ENCODE measurements at places on chromosomes 3 and 15.

DNA sequence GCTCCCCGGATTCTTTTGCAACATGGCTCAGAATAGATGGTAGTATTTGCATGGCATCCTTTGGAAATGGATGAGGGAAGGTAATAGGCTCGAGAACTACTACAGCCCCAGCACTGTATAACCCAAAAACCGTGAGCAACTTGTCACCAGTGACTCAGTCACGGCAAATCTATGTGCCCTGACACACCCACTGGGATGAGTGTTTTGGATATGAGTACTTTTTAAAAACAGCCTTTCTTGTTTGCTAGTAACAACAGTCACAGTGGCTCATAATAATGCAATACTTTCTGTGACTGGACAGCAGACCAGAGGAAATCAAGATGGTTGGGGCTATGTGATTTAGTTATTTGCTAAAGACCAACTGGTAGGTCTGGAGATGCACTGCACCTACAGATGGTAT, 299.6 kb downstream of the ULK4 start:
- DNase-seq, result no peak

DNA sequence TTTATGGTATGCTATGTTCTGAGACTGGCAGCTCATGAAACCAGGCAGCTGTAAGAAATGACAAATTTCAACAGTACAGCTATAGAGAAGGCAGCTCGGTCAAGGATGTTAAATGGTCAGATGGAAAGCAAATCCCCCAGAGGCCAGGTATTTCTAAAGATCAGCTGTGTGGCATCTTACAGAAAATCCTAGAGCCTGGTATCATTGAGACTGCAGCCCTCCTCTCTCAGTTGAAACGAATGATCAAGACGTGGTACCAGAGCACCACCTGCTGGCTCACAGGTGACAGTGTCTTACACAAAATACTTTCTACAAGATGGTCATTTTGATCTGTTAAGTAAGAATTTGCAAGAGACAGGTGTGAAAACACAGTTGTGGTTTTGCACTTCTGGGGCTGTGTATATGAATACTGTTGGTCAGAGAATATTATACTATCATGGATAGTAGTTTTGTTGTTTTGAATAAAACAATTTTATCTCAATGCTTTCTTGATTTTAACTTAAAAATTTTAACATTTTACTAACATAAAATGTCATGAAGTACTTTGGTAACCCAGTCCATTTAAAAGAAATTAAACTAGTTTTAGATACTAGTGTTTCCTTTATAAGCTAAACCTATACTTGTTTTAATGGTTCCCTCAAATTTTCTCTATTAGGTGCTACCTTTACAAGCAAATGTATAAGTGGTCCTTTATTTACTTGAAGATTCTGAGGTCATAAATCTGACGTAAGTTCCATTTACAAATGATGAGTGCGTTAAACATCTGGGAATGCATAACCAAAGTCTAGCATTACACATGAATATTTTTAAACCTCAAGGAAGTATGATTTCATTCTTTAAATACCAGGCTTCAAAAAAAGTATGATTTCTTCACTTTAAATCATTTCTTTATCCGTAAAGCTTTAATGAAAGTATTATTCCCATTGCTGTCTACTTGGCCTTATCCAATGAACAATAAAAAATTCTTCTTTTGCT, 121.8 kb downstream of the PDZRN3 start:
- DNase-seq, result peak; percentile 21

DNA sequence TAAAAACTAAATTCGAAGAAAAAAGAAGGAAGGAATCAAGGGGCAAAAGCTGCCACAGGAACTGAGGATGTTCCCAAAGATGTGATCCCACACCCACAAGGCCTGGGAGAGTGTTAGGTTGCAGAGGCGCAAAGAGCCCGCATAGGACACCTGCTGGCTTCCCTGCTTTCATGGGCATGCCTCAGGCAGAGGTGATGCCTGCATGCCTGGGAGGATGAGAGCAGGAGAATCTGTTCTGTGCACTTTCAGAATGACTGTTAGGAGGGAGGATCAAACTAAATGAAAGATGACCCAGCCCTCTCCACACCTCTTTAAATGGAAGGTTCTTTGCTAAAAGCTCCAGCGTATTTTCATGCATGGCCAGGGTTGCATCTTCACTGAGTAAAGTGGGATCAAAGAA, 162.4 kb downstream of the PLCL2 start:
- no peak for DNase-seq

- no peak for DNase-seq
These were observed 42.5 kb upstream of the CACNA2D3 start for GRCh38 chr3:54079730-54080325.

- no peak for DNase-seq
These were observed 848.6 kb downstream of the ROBO1 start for GRCh38 chr3:78919021-78919755.

GRCh38 chr3:133058243-133058642, 20.1 kb downstream of the TMEM108 start:
- DNase-seq, result no peak

- no peak for DNase-seq
These were observed 62.9 kb upstream of the FNDC3B start for GRCh38 chr3:171976526-171976925.

- DNase-seq, result no peak
These were observed 49.8 kb downstream of the BDH1 start for GRCh38 chr3:197505796-197506548.

DNA sequence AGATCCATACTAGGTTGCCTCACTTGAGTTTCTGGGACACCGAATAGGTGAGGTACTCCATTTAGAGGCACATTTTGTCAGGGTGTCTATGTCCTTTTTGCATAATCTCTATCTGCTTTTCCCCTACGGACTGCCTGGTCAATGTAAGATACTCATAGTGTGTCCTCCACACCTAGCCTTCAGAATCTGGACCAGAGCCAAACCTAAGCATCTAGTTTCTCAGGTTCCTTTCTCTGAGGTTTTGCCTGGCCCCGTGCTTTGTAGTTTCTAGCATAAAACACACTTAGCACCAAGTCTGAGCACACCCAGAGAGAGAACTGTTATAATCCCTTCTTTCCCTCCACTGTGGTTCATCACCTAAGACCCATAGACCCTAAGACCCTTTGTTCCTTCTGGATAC, 105.9 kb upstream of the MLF1 start:
- DNase-seq, result no peak

DNA sequence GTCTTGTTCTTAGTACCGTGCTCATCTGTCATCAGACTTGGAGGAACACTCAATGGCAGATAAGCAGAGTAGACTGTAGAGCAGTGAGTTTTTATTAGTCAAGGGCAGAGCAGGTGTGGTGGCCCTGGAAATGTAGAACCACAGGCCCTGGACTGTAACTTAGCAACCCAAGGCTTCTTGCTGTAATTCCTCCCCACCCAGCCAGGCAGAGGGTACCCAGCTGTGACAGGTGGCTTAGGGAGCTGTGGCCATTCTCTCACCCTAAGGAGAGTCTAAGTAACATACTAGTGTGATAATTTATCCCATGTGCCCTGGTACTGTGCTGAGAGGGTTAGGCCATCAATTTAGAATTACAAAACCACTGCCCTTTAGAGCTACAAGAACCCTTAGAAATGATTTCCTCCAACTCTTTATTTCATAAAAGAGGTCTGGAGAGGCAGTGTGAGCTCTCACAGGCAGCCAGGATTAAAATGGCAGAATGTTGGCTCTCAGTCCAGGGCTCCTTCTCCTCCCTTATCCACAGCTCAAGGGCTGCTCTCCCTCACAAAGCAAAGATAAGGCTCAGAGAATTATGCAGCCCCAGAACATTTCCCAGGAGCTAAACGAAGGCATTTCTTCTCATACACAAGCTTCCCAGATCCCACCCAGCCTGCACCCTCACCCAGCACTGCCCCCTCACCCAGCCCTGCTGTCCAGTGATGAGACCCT, 3.0 kb downstream of the POMGNT2 start:
- no peak for DNase-seq

GRCh38 chr15:60179786-60180391, 175.8 kb downstream of the FOXB1 start:
- DNase-seq, result peak; percentile 1

GRCh38 chr3:187352581-187353575, 15.3 kb upstream of the RTP4 start:
- no peak for DNase-seq

DNA sequence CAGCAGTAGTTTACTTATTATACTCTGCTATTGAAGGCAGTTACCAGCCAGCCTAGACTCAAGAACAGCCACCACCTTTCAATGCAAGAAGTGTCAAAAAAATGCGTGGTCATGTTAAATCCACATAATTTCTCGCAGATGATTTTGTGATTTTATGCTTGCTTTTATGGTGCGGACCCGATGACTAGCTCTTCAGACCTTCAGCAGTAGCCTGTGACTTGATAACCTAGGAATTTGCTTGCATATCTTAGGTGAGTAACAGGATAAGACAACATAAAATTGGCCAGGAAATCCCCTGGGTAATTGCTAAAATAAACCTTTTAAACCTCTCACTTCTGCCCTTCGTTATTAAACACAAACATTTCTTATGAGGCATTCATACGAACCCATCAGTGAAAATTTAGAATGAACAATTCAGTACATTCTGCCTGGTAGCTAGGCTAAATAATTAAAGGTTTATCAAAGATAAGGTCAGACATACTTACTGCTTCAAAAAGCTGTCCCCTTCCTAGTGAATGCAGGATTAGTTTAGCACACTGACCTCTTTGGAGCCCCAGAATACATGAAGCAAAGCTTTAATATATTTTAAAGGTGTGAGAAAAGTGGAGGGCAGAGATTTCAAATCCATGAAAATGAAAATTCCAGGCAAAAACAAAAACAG, 798.8 kb downstream of the OTOL1 start:
- DNase-seq, result no peak

DNA sequence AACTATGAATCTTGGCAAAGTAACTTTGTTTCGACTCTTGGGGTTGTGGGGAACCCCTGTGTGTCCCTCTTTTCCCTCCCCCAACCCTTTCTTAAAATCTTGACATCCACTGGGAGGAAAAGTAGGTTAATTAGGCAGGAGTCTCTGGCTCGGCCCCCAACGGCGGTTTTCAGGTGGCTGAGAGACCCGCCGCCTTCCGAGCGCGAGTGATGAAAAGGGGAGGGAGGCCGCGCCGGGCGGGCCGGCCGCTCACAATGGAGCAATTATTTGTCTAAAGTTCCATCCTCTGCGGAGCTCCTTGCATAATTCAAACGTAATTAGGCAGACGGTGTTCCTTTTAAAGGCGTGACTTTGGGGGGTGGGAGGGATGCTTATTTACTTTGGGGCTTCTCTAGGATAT, 51.7 kb downstream of the ZIC4 start:
- DNase-seq, result no peak

DNA sequence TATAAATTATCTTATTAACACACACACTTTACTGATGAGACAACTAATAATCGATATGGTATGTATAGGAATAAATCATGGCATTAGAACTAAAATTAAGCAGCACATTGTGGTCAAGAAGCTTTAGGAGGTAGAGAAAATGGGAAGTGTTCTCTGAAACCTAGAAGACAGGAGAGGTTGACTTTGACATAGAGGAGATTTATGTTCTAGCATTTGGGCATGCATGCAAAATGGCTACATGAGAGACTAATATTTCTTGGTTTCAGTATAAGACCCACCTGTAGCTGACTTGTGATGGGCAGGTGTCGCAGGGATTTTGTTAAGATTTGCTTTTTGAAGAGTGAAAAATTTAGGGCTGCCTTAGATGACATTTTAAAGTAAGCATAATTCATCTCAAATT, 209.7 kb upstream of the POU1F1 start:
- no peak for DNase-seq

DNA sequence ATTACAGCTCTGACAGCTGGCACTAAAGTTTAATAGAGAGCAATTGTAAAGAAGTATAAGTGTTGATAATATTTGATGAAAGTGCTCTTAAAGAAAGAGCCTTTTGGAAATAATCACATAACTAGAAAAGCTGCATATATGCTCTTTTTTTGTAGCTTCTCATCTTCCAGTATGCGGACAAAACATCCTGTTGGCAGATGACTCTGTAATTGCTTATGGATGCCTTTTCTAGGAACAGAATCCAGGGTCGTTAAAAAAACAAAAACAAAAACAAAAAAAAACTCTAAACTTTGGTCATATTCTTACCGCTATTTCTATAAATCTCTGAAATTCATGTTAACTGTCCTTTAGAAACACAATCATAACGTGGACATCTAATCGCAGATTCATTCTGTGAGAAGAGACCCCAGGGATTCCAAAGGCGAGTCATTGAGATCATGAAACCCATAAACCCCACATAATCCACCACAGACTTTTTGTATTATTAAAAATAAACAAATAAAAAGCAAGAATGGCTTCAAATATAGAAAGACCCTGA, 109.8 kb downstream of the EPHA3 start:
- DNase-seq, result no peak

DNA sequence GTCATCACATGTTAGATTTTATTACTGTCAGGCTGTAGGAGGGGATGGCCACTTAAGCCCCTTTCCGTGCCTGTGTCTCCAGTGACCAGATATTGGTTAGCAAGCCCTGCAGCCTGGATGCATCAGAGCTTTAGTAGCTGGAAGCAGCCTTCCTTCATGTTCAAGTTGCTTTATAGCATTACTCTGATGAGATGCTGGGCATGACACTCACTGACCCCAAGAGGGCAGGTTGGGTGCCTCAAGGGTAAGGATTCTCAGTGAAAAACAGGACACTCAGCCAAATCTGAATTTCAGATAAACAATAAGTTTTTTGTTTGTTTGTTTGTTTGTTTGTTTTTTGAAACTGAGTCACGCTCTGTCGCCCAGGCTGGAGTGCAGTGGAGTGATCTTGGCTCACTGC, 68.5 kb upstream of the PTX3 start:
- DNase-seq, result no peak

- DNase-seq, result no peak
These were observed 19.5 kb downstream of the RYK start for GRCh38 chr3:134231131-134231530.

DNA sequence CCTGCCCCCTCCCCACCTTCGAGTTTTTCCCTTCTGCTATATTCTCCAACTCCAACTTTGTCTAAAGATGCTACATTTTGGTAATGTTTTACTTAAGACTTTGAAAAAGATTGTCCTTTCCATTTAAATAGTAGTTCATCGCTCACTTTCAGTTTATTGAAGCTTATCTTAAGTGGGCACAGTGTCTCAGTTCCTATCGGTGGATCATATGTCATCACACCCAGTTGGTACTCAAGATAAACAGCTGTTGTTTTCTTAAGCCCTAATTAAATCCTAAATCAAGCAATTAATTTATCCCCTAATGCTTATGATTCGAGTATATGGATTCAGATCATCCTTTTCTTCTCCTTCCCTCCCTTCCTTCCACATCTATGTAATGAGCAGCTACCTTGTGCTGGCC, 210.7 kb downstream of the TLE3 start:
- no peak for DNase-seq

DNA sequence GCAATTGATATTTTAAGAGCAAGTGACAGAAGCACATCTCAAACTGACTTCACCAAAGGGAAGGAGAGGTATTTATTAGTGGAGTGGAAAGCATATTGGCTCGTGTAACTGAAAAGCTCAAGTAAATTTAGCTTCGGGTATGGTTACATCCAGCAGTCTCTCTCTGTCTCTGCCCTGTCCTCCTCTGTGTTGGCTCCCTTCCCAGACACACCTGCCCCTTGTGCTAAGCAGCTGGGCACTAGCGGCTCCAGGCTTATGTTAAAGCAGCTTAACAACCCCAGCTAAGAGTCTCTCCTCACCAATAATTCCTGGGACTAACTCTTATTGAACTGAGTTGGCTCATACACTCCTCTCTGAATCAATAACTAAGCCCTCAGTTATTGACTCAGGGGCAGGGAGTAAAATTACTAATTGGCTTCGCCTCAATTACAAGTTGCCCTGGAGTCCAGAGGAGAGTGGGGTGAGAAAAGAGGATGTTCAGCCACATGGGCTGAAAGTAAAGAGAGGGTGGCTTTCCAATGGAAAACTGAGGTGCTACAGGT, 12.8 kb upstream of the SH3BP5 start:
- DNase-seq, result no peak

All from activated CD8-positive, alpha-beta memory T cell treated with anti-CD3 and anti-CD28 coated beads for 1 hour (primary cell).